Activated T-cell treated with anti-CD3 and anti-CD28 coated beads, Interleukin-2, amount 50 U/mL, for 72 hours (primary cell): ENCODE measurements at places on chromosomes 4 and X. TPM values are rescaled to one million over a fixed set of nuclear protein-coding genes. Genes with fewer than 3 reads are reported as not detected.

CSAG1 gene
- not detected for total RNA-seq

MAGEA8 gene
- not detected for total RNA-seq

KDR gene
- total RNA-seq: not detected

ARMCX2 gene
- 10.0 TPM for total RNA-seq

PPP1R3F gene
- total RNA-seq: 9.8 TPM

TLL1 gene
- not detected for total RNA-seq

ADH1C gene
- not detected for total RNA-seq

ZFP92 gene
- 2.2 TPM for total RNA-seq

BDH2 gene
- 15.6 TPM for total RNA-seq

PDCL2 gene
- total RNA-seq: not detected

SMPX gene
- not detected for total RNA-seq

PHOX2B gene
- total RNA-seq: not detected

DCAF12L2 gene
- not detected for total RNA-seq

GPR119 gene
- total RNA-seq: not detected

GPC3 gene
- total RNA-seq: 0.41 TPM
